ENCODE measurements at places on chromosomes 12 and 14.

DNA sequence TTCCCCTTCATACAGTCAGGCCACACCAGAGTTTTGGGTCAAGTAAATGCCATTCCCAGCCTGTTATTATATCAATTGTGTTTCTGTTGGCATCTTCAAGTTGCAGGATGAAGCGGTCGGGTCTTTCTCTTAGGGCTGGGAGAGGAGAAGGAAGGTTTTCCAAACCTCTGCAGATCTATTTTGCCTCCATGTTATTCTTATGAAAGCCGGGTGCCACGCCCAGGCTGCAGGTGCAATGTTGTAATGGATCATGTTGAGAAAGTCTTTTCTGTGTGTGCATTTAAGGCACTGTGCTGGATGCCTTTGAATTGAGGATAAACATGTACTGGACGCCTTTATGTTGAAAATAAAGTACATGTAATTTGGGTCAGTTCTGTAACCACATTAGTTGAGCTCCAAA lies 164.4 kb upstream of the HIF1A start:
- no peak overlapping the region for H3K4me3 ChIP-seq
- no peaks in the 10 kb centered on the region for H3K36me3 ChIP-seq
- H3K27me3 ChIP-seq, result no peaks in the 10 kb centered on the region
- H3K4me1 ChIP-seq, result peaks cover 18% of the 10 kb centered on the region
- no peak for DNase-seq

DNA sequence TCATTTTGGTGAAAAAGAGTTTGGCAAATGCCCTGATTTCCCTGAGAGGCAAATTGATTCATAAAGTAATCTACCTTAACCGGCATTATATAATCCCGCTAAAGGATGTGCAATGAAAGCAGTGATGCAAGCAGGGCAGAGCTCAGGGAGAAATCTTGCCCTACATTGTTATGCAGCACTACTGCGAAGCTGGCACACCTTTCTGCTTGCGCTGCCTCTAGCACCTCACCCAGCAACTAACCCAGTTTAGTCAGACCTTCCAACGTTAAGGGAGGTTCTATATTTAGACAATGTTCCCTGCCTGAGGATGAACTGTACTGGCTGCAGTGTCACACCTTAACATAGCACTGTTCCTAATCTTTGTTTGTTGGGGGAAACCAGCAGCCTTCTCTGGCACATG lies 60.8 kb upstream of the CCDC196 start:
- H3K36me3 ChIP-seq, result no peaks in the 10 kb centered on the region
- H3K4me1 ChIP-seq, result no peaks in the 10 kb centered on the region
- no peak overlapping the region for H3K4me3 ChIP-seq
- DNase-seq, result no peak
- no peaks in the 10 kb centered on the region for H3K27me3 ChIP-seq

DNA sequence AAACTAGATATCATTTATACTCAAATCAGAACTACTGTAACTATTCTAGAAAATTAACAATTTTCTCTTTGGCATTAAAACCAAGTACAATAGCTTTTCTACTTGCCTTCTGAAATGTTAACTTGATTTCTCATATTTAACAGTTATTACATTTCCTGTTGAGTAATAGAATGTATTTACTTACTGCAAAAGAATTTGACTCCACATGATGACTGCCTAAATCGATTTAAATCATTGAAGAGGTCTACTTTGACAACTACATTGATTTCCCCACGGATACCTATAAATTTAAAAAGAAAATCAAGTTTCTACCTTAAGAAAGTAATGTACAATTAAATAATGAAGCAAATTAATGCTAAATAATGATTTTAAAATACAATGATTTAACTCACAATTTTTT lies 18.9 kb downstream of the C2CD5 start:
- DNase-seq, result no peak
- H3K4me1 ChIP-seq, result no peaks in the 10 kb centered on the region
- H3K27ac ChIP-seq, result no peak overlapping the region
- peaks cover 8% of the 10 kb centered on the region for H3K36me3 ChIP-seq
- H3K27me3 ChIP-seq, result no peaks in the 10 kb centered on the region
- no peak overlapping the region for H3K4me3 ChIP-seq

DNA sequence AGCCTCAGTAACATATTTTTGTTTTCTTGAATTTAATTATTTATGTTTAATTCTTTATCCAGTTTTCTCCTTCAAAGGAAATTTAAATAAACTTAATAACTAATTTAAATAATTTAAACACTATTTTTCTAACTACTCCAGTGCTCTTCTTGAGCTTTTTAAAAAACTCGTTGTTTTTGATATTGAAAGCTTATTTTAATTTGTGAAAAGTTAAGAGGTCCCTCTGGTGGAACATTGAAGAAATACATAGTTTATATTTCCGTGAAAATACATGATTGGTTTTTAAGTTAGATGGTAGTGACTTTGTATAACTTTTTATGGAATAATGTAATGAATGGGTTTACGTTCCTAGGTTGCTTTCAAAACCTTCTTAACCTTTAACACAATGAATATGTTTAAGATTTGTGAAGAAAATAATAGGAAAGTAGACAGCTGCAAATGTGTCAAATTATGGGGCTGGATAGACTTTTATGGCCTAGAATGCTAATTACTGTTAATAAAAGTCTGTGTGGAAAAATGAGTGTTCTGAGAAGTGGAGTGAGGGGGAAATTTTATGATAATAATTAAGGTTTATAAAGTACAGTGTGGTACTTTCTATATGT lies 45.9 kb upstream of the MSRB3 start:
- no peak overlapping the region for H3K4me3 ChIP-seq
- peaks cover 2% of the 10 kb centered on the region for H3K36me3 ChIP-seq
- no peaks in the 10 kb centered on the region for H3K27me3 ChIP-seq
- no peaks in the 10 kb centered on the region for H3K4me1 ChIP-seq

DNA sequence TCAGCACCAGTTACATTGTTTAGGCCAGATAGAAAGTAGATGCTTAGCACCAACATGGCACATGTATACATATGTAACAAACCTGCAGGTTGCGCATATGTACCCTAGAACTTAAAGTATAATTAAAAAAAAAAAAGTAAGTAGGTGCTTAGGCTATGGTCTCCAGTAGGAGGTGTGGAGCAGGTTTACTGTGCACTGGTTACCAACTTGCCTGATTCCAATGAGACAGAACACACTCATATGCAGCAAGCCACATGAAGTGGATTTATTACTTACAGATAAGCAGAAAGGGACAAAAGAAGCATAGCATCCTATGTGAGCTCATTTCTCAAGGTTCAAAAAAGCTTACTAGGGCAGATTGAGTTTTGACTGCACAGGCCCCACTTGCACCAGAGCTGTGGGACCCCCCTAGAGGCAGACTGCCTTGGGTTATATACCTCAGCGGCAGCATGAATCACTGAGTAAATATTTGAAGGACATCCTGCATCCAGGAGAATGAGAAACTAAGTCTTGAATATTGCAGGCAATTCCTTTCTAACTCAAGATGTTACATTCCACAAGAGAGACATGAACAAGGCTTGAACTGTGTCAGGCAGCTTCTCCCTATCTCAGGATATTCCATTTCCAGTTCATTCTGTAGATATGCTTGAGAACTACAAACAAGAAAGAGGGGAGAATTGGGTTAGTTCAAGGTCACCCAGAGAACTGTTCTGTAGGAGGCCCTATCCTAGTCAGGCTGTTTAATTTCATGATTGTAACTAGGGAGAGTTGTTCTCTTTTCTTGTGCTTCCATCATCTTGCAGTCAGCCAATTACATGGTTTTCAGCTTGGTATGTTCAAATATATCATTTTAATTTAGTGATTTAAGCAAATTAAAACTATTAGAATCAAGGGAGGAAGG lies 30.1 kb downstream of the LRFN5 start:
- no peaks in the 10 kb centered on the region for H3K4me1 ChIP-seq
- H3K36me3 ChIP-seq, result no peaks in the 10 kb centered on the region
- no peak overlapping the region for H3K27ac ChIP-seq
- no peak overlapping the region for H3K4me3 ChIP-seq

DNA sequence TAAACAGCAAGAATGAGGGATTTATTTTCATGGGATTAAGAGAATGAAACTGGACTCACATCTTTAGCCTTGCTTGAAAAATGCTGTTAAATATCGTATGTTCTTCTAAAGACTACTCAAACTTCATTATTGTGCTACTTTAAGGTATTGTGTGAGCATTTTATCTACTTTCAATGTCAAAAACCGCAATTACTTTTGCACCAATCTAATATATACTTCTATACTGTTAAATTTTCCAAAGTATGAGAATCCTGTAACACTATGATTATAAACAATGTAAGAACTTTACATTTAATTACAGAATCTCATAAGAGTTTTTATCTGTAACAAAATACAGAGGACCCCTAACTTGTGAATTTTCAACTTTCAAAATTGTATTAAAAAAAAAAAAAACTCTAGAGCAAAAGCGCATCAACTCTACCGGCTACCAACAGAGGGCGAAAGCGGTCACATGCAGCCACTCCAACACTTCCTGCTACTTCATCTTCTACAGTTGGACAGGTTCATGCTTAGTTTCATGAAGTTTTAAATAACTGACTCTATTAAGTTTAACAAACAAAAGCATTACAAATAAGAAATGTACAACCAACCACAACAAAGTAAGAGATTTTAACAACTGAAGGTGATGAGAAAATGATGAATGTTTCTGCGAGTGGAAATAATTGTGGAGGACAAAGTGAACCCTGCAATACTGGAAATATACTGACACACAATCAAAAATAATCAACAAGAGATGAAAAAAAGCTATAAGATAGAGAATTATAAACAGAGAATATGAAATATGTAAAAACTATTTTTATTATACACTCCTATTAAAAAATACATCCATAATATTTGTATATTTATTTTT lies 210.9 kb downstream of the MED13L start:
- no peak overlapping the region for H3K27ac ChIP-seq
- H3K4me3 ChIP-seq, result no peak overlapping the region
- H3K36me3 ChIP-seq, result no peaks in the 10 kb centered on the region
- peaks cover 3% of the 10 kb centered on the region for H3K4me1 ChIP-seq
- no peak for DNase-seq
- H3K27me3 ChIP-seq, result no peaks in the 10 kb centered on the region

- H3K36me3 ChIP-seq, result no peaks in the 10 kb centered on the region
- peak overlapping the region; percentile 55 for H3K4me3 ChIP-seq
- no peaks in the 10 kb centered on the region for H3K27me3 ChIP-seq
- peak overlapping the region; percentile 93 for H3K27ac ChIP-seq
- peaks cover 42% of the 10 kb centered on the region for H3K4me1 ChIP-seq
- DNase-seq, result peak; percentile 87
Observed at GRCh38 chr12:22275843-22276242, 58.7 kb downstream of the ST8SIA1 start.

- no peaks in the 10 kb centered on the region for H3K27me3 ChIP-seq
- no peak overlapping the region for H3K27ac ChIP-seq
- no peak overlapping the region for H3K4me3 ChIP-seq
- H3K4me1 ChIP-seq, result peaks cover 7% of the 10 kb centered on the region
- peaks cover 8% of the 10 kb centered on the region for H3K36me3 ChIP-seq
- DNase-seq, result no peak
Observed at GRCh38 chr14:99467336-99468078, 13.2 kb downstream of the SETD3 start.

GRCh38 chr14:83713732-83714131 lies 1816.2 kb upstream of the FLRT2 start:
- no peaks in the 10 kb centered on the region for H3K27me3 ChIP-seq
- DNase-seq, result no peak
- no peaks in the 10 kb centered on the region for H3K36me3 ChIP-seq
- no peak overlapping the region for H3K27ac ChIP-seq

- H3K36me3 ChIP-seq, result no peaks in the 10 kb centered on the region
- no peaks in the 10 kb centered on the region for H3K27me3 ChIP-seq
- no peak overlapping the region for H3K4me3 ChIP-seq
- DNase-seq, result no peak
Observed at GRCh38 chr14:56170877-56171422, 52.7 kb downstream of the PELI2 start.

DNA sequence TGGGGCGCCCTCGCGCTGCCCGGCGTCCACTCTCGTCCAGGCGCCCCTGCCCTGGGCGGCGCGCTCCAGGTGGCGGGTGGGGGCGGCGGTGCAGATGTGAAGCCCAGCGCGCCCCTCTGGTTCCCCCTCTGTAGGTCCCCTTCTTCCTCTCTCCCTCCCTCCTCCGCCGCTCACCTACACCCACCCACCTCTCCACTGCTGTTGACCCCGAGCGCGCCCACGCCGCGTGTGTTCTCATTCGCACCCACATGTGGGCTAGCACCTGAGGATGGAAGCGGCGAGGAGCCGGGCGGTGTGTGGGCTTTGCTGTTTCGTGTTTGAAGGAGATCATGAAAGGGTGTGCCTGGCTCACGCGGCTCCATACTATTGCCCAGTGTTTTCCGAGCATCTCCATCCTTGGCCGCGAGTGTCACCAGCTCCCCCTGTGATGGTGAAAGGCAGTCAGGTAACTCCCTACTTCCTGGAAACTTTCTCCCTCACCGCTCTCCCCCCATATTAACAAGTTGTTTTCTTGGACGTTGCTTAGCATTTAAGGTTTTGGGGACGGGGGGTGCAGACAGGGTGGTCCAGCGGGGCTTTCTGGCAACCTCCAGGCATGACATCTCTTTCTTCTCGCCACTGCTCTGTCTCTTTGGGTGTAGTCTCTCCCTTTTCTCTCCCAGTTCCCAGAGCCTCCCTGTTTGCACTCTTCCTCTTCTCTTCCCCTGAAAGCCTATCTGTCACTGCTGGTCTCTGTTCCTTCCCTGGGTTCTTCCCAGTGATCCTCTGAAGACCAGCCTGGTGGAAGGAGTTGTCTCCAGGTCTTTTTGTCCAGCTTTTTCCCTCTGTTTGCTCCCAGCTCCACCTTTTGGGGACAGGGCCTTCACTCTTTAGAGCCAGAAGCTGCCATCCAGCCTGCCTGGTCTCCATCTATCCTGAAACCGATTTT lies 1.6 kb downstream of the CACNA1C start:
- peak overlapping the region; percentile 92 for H3K4me3 ChIP-seq
- no peaks in the 10 kb centered on the region for H3K36me3 ChIP-seq
- no peak for DNase-seq
- H3K27me3 ChIP-seq, result no peaks in the 10 kb centered on the region
- peak overlapping the region; percentile 90 for H3K27ac ChIP-seq

DNA sequence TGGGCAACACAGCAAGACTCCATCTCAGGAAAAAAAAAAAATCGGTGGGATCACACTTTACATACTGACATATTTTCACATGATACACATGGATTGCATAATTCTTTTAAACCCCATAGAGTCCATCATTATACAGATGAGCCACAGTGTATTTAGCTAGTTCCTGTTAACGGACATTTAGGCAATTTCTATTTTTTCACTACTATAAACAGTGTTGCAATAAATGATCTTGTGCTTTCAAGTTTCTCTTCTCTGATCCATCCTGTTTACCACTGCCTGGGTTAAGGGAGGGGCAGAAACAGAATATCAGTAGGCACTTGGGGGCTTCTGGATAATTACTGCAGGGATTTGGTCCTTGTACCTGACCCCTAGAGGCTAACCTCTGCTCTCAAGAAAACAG lies 43.4 kb upstream of the SPTLC2 start:
- DNase-seq, result no peak
- H3K27me3 ChIP-seq, result no peaks in the 10 kb centered on the region
- H3K4me1 ChIP-seq, result no peaks in the 10 kb centered on the region
- no peak overlapping the region for H3K27ac ChIP-seq
- H3K36me3 ChIP-seq, result no peaks in the 10 kb centered on the region

GRCh38 chr12:45986641-45987339 lies 3.6 kb downstream of the SCAF11 start:
- H3K27me3 ChIP-seq, result no peaks in the 10 kb centered on the region
- no peak for DNase-seq
- peaks cover 50% of the 10 kb centered on the region for H3K4me1 ChIP-seq
- no peaks in the 10 kb centered on the region for H3K36me3 ChIP-seq
- peak overlapping the region; percentile 87 for H3K4me3 ChIP-seq

GRCh38 chr12:66092559-66093269 lies 37.8 kb downstream of the LLPH start:
- H3K4me3 ChIP-seq, result no peak overlapping the region
- H3K27ac ChIP-seq, result no peak overlapping the region

All from thoracic aorta (tissue), 2 donors.